Right cardiac atrium (tissue), 5 donors: ENCODE measurements at places on chromosomes 1 and 21. TPM values are rescaled to one million over a fixed set of nuclear protein-coding genes. Genes with fewer than 3 reads are reported as not detected.

DNA sequence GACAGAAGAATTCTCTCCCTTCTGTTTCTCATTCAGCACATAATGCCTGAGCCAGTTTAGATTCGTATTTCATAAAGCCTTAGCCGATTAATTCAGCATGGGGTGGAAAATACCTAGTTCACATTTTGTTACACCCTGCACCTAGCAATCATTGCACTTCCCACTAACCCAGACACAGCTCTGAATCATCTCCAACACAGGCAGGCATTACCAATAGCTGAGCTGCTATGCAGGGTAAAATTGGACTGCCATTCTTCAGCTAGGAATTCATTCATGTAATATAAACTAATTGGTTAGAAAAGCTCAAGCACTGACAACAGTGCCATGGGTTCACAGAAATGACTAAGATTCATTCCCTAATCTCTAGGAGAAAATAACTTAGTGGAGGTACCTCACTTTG lies 26.9 kb upstream of the NKAIN1 start:
- DNase-seq, result no peak

DNA sequence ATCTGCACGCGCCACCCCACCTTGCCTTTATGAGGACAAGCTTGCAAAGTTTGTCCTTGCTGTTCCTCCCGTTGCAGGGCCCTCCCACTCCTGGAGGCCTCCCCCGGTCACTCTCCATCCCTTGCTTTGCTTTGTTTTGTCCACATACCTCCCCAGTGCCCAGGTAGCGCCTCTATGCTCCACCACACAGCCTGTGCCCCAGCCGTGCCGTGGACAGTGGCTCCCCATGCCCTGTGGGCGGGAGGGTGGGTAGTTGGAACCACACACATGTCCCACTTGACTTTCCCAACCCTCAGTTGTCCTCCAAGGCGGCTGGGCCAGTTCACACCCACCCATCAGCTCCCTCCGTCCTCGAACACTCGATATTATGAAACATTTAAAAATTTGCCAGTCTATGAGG lies 24.6 kb downstream of the SLX9 start:
- peak; percentile 10 for DNase-seq

- DNase-seq, result no peak
These were observed 122.7 kb downstream of the UCHL5 start for GRCh38 chr1:192936313-192937018.

- DNase-seq, result no peak
These were observed 16.5 kb downstream of the MIA3 start for GRCh38 chr1:222634180-222635013.

DNA sequence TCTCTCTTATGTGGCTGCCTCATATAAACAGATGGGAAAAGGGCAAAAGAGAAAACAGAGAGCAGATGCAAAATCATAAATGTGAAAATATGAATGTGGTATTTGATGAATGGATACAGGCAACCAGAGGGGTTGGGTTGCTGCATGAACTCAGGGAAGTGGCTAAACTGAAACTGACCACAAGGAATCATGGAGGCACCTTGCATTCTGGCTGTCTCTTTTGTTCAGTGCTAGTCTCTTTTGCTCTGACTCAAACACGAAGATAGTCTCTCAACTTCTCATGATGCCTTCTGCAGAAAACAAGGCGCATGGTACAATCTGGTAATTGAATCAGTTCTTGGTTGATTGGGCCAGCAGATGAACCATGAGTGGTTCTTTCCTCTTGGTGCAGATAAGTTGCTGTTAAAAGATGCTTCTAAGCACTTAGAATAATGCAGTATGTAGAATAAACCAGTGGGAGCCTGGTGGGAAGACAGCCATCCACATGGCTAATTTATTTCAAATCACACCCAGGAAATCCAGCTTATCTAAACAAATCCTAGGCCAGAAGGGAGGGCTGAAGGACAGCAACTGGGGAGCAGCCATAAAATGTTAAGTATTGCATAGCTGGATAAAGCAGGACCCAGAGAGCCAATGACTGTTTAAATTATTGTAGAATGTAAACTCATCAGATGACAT lies 64.2 kb downstream of the HLX start:
- DNase-seq, result no peak

GRCh38 chr1:168091720-168092550 lies 44.8 kb downstream of the GPR161 start:
- DNase-seq, result no peak

- DNase-seq, result no peak
These were observed 1.1 kb downstream of the PLEKHA6 start for GRCh38 chr1:204358605-204359004.

GRCh38 chr1:53024117-53024516 lies 37.9 kb upstream of the PODN start:
- no peak for DNase-seq

GRCh38 chr1:155975375-155976061 lies 2.8 kb downstream of the ARHGEF2 start:
- DNase-seq, result peak; percentile 18

- DNase-seq, result no peak
These were observed 6.8 kb downstream of the CDC14A start for GRCh38 chr1:100359139-100359538.

GRCh38 chr1:12591267-12591938 lies 26.6 kb downstream of the DHRS3 start:
- DNase-seq, result peak; percentile 69

GRCh38 chr1:150561254-150561973 lies 12.2 kb downstream of the ADAMTSL4 start:
- DNase-seq, result peak; percentile 97

DNA sequence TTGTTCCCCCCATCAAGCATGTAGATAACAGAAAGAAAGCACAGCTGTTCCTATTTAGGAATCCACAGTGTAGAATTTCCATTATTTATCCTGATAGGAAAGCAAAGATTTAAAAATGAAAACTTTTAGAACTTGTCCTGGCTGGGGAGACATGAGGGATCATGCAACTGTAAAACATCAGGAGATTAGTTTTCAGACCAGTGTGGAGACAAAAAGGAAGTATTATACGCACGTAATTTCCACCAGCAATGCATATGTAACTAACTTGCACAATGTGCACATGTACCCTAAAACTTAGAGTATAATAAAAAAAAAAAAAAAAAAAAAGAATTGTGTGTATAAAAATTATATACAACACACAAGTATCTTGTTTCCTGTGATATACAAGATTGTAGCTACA lies 172.4 kb downstream of the NEGR1 start:
- no peak for DNase-seq

DNA sequence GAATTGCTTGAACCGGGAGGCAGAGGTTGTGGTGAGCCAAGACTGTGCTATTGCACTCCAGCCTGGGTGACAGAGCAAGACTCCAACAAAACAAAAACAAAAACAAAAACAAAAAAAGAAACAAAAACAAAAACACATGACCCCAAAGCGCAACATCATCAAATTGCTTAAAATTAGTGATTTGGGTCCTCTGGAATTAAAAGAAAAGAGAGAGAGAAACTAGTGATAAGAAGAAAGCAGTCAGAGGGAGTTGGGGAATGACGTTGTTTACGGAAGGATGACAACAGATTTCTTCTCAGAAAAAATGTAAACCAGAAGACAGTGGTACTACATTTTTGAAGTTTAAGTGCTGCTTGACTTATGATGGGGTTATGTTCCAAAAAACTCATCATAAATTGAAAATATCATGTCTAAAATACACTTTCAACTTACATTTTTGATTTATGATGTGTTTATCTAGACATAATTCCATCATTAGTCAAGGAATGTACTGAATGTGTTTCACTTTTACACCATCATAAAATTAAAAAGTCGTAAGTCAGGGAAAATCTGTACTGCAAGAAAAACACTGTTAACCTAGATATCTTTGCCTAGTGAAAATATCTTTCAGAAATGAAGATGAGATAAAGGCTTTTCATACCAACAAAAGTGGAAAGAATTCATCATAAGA lies 88.0 kb downstream of the MT1HL1 start:
- no peak for DNase-seq

DNA sequence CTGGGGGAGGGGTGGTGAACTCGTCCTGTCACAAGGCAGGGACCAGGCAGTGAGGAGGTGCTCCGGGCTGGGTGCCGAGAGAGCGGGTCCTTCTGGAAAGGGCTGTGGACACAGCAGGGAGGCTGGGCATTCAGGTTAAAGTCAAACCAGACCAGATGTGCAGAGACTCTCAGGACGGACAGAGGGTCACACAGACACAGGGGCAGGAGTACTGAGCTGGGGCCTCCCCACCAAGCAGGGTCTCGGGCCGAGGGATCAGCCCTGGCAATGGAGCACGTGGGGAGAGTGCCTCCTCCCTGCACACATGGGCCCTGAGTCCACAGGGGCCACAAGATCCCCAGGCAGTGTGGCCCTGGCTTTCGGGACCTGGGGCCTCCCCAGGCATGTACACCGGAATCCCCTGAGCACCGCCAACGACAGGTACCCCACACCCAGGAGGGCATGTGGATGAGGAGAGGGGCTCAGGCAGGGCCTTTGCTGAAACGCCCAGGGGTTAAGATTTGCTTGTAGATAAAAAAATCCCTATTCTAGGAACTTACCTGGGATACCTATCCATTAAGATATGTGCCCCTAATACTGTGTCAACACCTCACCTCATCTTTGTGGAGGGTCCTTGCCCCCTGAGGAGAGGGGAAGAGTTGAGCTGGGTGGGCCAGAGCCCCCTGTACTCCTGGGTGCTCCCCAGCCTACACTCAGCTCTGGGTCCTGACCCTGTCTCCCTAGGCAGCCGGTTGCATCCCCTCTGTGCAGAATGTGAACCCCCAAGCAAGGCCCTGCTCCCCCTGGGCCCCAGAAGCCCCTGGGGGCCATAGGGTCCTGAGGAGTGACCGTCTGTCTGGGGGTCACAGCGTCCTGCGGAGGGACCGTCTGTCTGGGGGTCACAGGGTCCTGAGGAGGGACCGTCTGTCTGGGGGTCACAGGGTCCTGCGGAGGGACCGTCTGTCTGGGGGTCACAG lies 46.9 kb upstream of the ADARB1 start:
- no peak for DNase-seq

DNA sequence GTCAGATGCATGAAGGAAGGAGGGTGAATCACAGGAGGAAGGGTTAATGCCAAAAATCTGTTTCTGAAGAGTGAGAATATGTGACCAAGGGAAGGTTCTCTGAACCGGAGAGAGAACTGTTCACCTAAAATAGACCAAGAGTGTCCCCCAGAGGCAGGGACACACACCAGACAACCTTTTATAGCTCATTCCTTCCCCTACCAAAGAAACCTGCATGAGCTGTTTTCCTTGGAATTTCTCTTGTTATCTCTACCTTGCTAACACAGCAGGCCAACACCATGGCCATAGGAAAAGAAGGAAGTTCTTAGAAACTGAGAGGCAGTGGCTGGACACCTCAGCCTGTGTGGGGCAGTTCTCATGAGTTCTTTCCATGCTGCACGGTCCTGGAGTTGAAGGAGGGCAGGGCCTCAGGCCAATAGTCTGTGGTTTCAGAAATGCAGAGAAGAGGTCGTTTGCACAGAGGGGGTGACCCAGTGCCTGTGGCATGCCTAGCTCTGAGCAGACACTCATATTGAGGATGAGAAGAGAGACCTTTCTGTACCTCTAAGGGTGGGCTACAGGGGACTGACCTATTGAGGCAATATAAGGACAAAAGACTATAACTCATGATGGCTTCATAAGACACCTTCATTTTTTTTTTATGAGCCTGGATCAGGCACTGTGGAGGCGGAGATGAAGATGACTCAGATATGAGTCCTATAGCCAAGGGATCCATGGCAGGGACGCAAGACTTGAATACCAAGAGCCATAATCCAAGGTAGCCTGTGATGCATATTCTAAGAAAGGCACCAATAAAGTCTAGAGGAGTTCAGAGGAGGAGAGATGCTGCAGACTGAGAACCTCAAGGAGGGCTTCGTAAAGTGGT lies 39.4 kb downstream of the IGFN1 start:
- no peak for DNase-seq

- peak; percentile 18 for DNase-seq
These were observed 147.2 kb downstream of the CHD1L start for GRCh38 chr1:147389532-147390184.

- DNase-seq, result no peak
These were observed 938.9 kb upstream of the ADGRL4 start for GRCh38 chr1:79945391-79945790.

- no peak for DNase-seq
These were observed 4.7 kb downstream of the DNALI1 start for GRCh38 chr1:37561133-37562132.

DNA sequence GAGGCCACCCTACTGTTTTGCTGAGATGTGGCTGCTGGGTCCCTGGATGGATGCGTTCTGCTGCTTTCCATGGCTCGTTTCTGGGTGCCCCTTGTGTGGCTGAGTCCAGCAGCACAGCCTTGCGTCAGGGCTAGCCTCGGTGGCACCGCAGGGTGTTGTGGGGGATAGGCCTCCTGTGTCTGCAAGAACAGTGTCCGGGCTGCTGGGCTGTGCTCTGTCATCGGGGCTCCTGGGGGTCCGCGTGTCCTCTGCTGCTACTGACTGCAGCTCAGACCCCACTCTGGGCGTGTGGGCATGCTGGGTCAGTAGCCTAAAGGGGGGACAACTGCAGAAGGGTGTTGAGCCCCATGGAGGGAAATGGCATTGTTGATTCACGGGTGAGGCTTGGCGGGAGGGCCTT lies 4.9 kb downstream of the RRP1 start:
- peak; percentile 32 for DNase-seq

GRCh38 chr1:1470626-1471388 lies 758 bp upstream of the ATAD3B start:
- DNase-seq, result no peak

- no peak for DNase-seq
These were observed 50.3 kb downstream of the GRIK3 start for GRCh38 chr1:36984026-36984425.

- no peak for DNase-seq
These were observed 231.1 kb downstream of the SIPA1L2 start for GRCh38 chr1:232398823-232399222.

GRCh38 chr1:239951511-239952140 lies 140.1 kb upstream of the FMN2 start:
- peak; percentile 76 for DNase-seq

DNA sequence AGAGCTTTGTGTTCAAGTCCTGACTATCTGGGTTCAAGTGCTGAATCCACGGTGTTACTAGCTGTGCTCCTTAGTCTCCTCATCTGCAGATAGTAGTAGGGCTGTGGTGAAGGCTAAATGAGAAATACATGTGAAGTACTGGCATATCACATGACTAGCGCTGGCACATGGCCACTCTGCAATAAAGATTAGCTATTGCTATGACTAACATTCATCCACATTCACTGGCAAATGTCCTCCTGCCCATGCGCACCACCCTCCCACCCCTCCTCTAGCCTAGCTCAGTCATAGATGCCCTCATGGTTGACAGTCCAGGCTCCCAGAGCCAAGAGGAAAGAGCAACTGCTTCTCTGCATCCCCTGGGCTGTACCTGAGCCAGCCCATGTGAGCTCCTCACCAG lies 8.5 kb upstream of the COL8A2 start:
- DNase-seq, result no peak

Gene CD1E
- total RNA-seq, result not detected

Gene TFF1
- total RNA-seq, result not detected

Gene RIPPLY3
- total RNA-seq, result not detected

Gene OPRD1
- not detected for total RNA-seq

Gene CELA3B
- not detected for total RNA-seq

Gene LCE1D
- total RNA-seq, result not detected

Gene TNFSF4
- 1.5 TPM for total RNA-seq
